ENCODE measurements at places on chromosomes 1 and 21.

GRCh38 chr1:207088701-207089626, at the start of gene C4BPB:
Gene C4BPB, plus strand, starts transcription at chr1:207088860. Its CDS starts 672 bp downstream, at chr1:207089532.
- DNase-seq: no peak

DNA sequence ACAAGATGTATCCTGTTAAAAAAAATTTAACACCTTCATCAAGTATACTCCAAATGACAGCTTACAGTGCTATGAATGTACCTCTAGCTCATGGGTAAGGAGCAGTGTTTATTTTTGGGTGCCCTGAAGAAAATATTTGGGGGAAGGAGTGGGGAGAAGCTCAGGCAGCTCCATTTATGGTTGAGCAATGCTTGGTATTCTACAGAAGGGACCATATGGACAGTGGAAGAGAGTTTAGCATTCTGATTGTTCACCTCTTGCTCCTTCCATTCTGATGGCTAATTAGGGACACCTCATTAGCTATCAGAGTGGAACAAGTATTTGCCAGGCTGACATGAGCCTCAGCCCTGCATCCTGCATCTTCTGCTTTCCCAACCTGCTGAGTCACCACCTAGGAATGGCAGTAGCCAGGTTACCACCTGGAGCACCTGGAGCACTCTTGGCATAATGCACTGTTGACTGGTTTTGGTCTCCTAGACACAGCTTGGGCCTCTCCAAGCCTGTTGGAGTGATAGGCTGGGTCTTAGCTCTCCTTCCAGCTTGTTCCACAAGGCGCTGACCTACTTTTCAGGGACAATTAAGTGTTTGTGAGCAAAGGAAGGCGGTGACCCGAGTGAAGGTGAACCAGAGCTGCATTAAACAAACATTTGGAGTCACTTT, 62.0 kb upstream of the MACF1 start:
- DNase-seq: no peak

GRCh38 chr1:3773572-3774275, 1.2 kb downstream of the SMIM1 start:
- DNase-seq: no peak

GRCh38 chr21:42350927-42351426, at the start of gene TFF2:
Gene TFF2, minus strand, starts transcription at chr21:42350994. Its CDS starts 37 bp downstream, at chr21:42350957.
- DNase-seq: no peak

DNA sequence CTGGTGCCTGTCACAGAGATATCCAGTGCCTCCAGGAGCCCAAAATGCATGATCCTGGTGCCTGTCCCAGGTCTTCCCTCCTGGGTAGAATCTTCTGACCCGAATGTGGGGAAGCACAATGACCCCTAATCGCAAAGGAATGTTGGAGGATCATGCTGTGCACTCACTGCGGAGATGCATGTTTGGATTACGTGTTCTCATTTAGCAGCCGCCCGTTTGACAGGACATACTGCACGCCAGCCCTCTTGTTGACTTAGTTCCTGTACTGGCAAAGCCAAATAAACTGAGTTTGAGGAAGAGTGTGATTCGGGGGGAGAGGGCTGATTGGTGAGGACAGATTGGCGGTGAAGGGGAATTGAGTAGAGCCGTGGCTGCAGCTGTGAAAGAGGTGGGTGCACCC, 85.9 kb upstream of the SIM2 start:
- DNase-seq: no peak

- no peak for DNase-seq
Observed at GRCh38 chr1:22186311-22186710, 43.4 kb upstream of the WNT4 start.

DNA sequence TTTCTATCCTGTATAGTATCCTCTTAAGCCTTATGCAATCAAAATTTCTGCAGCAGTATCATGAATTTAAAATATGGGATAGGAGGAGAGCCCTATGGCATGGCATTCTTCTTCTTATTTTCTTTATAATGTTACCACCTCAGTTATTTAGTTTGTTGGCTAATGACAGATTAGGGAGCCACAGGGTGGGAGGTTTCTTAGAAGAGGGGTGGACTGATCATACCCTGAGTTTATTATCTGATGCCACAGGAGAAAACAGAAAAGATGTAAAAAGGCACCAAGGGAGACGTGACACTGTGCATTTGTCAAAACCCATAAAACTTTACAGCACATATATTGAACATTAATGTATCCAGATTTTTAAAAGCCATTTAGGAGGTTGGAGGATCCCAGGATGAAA, 66.9 kb downstream of the LRRC8D start:
- no peak for DNase-seq

DNA sequence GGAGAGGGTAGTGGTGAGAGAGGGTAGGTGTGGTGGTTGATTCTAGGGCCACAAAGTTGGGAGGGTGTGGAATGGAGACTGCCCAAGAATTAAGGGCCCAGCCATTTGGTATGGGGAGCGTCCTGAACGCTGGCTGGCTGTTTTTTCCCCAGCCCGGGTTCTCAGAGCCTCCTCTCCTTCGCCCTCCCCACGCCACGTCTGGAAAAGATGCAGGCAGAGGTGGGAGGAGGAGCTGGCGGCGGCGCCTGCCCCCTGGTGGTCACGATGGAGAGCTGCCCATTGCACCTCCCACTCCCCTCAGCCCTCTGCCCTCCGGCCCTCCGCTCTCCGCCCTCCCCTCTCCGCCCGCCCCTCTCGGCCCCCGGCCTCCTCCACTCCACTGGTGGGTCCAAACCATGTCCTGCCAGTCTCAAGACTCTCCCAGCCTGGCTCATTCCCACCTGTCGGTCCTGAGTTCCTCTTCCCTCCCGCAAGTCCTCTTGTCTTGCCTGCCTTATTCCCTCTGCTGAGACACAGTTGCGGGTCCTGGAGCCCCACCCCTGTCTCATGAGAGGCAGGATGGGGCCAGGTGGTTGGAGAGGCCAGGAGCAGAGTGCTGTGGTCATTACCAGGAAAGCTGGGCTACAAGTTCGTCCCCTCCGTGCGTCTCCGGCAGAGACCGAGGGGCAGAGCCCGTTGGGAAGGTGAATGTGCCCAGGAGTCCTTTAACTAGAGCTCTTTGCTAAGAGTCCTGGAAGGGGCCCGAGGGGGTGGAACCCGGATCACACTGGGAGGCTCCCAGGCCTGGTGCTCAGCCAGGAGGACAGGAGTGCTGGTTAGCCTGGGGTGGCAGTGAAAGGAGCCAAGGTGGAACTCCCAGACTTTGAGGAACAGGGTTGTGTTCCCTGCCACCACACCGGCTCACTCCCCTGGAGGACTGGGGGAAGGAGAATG, 22.6 kb downstream of the ETNK2 start:
- peak; percentile 45 for DNase-seq

DNA sequence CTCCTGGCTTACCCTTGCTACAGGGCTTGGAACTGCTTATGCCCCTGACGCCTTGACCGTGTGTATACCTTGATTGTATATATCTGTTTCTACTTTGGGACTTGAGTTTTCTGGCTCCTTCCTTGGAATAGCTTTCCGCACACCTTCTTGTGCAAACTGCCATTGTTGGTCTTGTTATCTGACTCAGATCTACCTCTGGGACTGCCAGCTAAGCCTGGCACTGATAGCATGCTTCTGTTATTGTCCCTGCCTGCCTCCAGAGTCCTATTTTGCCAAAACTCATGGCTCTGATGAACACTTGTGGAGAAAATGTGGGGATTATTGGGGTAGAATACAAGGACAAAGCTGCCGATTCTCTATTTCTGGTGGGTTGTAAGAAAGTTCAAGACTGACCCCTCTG, 15.4 kb downstream of the FMOD start:
- no peak for DNase-seq

GRCh38 chr1:85363521-85363920, 87.1 kb upstream of the BCL10 start:
- DNase-seq: no peak

GRCh38 chr21:34781526-34781925, 112.7 kb downstream of the CLIC6 start:
- no peak for DNase-seq

GRCh38 chr1:33473900-33474299, 1.5 kb downstream of the ZSCAN20 start:
- DNase-seq: no peak

GRCh38 chr1:160168016-160168415, 16.6 kb downstream of the ATP1A4 start:
- DNase-seq: no peak

- no peak for DNase-seq
Observed at GRCh38 chr1:150696162-150696561, 792 bp downstream of the GOLPH3L start.

- no peak for DNase-seq
Observed at GRCh38 chr1:67639361-67639760, 45.6 kb upstream of the GADD45A start.

DNA sequence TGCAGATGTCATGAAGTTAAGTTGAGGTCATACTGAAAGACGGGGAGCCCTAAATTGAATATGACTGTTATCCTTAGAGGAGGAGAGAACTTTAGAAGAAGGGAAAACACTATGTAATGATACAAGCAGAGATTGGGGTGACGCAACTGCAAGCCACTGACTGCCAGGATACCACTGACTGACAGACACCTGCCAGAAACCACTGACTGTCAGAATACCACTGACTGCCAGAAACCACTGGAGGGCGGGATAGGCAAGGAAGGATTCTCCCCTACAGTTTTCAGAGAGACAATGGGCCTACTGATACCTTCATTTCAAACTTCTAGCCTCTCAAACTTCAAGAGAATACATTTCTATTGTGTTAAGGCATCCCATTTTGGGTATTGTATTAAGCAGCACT, 388.7 kb downstream of the USH2A start:
- DNase-seq: no peak

DNA sequence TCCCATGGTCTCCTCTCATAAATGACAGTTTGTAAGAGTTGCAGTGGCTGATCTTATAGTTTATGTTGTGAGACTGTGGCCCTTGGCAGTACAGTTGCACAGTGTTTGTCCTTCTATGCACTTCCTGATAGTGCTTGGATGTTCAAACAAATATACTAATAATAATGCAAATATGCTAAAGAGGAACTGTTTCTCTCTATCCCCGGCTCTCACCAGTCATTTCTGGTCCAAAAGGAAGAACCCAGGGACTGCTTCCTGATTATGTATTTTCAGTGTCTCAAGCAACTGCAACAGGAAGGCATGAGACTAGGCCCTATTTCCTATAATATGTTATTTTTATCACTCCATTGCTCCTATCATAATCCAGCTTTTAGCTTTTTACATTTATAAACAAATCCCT, 17.0 kb upstream of the SUCO start:
- no peak for DNase-seq

GRCh38 chr1:25519624-25520023, 23.8 kb upstream of the LDLRAP1 start:
- no peak for DNase-seq

DNA sequence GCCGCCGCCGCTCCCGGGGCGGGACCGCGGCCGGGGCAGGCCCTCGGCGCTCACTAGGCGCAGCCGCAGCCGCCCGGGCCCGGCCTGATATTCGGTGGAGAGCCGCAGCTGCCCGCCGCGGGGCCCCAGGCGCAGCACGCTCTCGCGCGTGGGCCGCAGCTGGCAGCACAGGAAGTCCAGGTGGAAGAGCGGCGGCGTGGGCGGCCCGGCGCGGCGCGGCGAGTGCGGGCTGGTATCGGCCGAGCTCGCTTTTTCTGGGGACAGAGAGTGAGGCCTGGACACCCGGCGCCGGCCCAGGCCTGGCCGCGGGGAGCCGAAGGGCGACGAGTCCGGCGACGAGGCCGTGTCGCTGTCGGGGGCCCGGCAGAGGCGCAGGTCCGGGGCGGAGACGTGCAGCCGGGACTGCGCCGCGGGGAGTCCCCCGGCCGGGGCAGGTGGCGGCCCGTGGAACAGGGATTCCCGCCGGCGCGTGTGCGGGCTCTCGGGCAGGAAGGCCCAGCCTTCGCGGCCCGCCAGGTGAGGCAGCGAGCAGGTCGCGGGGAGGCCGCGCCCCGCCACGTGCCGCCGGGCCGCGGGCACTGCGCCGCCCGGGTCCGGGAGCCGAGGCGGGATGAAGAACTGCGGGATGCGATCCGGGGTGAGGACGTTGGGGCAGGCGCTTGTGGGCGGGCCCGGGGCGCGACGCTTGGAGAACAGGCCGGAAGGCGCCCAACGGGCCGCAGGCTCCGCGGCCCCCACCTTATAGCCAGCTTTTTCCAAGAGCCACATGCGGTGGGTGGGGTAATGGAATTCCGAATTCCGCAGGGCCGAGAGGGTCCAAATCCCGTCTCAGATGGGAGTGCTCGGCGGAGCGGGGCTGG, 1.2 kb downstream of the C2CD4D start:
- peak; percentile 43 for DNase-seq

- DNase-seq: no peak
Observed at GRCh38 chr1:11977625-11978024, 2.6 kb upstream of the MFN2 start.

DNA sequence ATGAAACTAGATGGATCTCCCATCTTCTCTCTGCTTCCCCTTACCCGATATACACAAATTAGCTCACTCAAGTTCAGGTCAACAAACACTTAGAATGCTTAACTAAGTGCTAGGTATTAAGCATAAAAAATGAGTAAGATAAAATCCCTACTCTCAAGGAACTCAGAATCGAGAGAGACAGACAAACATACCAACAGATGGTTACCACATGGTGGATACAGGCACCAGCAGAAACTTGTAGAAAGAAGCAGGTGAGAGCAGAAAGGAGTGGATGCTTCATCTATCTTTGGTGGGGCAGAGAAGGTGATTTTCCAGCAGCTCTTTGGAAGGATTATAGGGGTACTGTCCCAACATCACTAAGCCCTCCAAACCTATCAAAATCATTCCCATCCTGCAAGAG, 32.2 kb downstream of the C8B start:
- no peak for DNase-seq

GRCh38 chr1:30023339-30024022, 699.9 kb downstream of the MATN1 start:
- DNase-seq: no peak

DNA sequence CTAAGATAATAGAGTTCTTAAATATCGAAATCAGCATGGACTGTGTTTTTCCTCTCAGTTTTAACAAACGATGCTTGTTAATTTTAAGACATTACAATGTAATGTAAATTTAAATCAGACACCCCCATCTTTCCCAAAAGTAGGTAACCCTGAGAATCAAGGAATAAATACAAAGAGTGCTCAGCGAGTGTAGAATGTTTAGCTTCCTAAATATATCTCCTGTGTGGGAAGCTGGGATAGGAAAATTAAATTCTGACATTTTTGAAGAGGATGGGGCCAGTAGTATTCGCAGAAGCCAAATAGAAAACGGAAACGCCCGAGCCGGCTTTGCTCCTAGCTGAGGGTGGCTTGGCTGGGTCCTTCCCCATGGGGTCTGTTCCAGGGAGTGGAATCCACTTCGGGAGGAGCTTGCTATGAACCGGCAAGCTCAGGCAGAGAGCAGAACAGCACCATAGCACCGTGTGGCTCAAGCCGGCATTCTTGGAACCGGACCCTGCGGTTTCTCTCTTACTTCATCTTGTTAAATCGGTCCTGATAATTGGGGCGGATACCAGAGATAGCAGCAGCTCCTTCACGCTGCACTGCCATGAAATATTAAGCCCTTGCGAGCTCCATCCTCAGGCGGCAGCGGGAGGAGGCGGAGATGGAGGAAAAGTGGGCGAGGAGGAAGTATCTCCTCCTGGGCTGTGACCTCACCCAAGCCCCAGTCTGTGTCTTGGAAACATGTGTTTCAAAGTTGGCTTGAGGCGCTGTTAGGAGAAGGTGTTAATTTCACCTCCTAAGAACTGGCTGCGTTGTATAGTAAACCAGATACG, 24.9 kb downstream of the MAP3K7CL start:
- DNase-seq: no peak

All from activated T-helper 9 cell treated with anti-CD3 and anti-CD28 coated beads, Interleukin-2, amount 50 U/mL, for 16 hours (primary cell).